ENCODE measurements at places on chromosomes 7 and 10.

DNA sequence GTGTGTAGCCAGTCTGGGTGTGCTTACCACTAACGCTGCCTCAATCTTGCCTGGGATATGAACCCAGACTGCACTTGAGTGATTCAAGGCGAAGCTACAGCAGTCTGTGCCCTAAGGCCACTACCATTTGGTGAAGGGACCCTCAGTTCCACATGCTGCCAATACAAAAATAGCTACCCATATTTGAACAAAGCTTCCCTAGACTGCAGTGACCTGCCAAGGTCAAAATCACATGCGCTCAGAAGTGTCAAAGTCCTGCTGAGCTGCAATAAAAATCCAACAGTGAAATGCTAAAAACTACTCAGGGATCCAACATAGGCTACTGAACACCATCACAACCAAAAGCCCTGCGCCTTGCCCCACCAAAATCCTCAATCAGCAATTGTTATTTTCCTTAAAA lies 472.3 kb upstream of the VSTM2A start:
- no peak for DNase-seq

DNA sequence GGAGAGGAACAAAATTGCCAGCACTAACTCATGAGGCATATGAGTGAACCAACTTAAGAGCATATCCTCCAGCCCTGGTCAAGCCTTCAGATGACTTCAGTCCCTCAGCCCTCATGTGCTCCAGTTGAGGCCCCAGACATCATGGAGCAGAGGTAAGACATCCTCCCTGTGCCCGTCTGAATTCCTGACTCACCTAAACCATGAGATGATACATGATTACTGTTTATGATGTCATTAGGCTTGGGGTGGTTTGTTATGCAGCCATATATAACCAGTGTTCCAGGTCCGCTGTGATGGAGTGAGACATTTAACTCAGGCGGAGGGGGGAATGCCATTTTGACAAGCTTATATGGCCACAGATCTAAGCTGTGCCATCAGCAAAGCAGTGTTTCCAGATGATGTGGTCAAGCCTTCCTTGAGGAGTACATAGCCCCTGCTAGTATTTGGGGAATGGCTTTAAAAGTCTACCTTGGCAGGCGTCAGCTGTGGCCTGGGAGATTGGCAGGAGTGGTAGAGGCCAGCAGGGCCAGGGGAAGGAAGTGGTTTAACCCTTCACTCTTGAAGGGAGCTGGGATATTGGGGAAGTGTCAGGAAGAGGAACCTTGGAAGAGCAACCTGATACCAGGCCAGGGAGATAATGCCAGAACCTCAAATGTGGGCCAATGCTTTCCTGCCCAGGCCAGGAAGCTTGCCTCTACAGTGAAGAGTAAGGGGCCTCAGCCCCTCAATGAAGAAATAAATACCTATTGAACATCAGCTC lies 343.0 kb upstream of the PODXL start:
- no peak for DNase-seq

DNA sequence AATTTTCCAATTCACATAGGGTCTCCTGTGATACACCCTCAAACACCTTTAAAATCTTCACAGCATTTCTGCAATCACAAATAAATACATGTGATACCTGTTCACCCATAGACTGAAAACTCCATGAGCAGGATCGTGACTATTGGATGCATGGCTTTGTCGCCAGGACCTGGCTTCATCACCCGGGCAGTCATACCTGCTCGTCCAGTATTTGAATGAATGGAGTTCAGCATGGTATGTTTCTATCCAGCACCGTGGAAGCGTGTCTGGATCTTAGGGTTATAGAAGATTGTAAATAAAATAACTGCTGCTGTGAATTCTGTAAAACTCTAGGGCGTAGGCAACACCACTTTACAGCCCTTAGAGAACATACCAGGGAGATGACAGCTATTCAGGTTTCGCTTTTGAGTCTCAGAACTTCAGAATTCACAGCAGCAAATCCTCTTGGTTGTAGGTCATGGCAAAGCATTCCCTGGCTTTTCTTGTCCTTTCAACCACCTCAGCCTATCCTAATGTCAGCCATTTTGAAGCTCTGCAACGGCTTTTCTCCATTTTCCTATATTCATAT lies 47.4 kb upstream of the USP6NL start:
- DNase-seq = peak; percentile 6

DNA sequence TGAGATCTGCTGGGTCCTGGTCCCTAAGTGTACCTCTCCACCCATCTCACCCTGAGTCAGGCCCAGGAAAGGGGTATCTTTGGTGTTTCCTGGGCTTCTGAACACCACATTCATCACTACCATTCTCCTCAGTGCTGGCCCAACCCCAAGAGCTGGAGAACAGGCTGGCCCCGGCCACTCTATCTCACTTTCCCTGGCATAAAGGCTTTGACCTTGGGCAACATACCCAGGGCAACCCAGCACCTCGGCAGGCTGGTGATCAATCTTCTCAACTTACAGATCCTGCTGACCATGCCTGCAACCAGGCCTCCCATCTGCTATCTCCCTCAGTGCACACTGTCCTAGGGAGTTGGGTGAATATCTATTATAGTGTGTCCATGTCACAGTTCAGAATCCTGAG lies 2.1 kb downstream of the VSIR start:
- no peak for DNase-seq

GRCh38 chr7:75920431-75921161 lies 5.6 kb downstream of the POR start:
- peak; percentile 35 for DNase-seq

GRCh38 chr10:32317795-32318357 lies 29.1 kb downstream of the EPC1 start:
- DNase-seq = no peak

DNA sequence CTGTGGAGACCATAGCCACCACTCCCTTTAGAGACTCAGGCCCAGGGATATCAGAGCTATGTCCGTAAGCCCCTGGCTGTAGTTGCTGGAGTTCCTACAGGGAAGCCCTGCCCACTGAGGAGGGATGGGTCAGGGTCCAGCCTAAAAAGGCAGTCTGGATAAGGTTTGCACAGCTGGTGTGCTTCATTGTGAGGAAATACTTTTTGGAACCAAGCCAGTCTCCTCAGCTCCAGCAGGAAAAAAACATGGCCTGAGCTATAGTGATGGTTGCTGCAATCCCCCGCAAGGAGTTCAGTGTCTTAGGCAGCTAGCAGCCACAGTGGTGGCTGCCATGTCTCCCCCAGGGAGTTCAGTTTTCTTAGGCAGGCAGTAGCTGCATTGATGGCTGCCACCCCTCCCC lies 52.6 kb upstream of the CYP2C8 start:
- no peak for DNase-seq

GRCh38 chr7:29896685-29897411 lies 90.5 kb downstream of the WIPF3 start:
- DNase-seq = peak; percentile 46

- no peak for DNase-seq
Observed at GRCh38 chr7:5248201-5248885, 34.4 kb upstream of the SLC29A4 start.

DNA sequence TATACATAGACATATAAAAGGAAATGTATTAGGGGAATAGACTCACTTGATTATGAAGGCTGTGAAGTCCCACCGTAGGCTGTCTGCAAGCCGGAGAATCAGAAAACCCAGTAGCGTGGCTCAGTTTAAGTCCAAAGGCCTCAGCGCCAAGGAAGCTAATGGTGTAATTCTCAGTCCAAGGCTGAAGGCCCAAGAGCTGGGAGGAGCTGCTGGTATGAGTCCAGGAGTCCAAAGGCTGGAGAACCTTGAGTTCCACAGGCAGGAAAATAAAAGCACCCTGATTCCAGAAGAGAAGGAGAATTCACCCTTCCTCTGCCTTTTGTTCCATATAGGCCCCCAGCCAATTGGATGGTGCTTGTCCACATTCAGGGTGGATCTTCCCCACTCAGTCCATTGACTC lies 166.2 kb upstream of the TAC1 start:
- no peak for DNase-seq

DNA sequence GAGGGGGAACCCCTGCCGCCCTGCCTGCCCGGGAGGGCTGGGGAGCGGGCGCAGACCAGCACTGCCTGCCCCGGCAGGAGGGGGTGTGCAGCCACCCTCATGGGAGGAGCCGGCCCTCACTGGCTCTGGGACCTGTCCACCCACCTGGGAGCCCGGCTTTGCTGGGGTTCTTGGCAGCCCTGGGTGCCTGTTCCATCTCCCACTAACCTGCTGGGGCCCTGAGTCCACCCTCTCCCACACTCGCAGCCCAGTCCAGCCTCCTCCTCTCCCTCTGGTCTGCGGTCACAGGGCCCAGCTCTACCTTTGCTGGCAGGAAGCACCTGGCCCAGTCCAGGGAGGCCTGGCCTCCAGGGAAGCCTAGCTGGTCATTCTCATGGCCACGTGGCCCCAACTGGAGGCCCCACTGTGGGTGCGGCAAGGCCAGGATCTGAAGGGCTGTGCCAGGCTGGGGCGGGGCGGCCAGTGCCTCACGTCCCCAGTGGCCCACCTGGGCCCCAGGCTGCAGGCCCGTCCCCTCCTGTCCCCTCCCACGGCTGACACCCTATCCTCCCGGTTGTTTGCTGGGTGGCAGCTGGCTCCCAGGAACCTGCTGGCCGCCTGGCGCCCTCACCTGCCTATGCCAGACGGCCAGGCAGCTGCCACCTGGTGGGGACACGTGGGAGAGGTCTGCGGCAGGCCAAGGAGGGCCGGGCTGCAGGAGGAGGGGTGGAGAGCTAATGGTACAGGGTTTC lies at the start of gene TMEM184A:
TSS of gene TMEM184A (minus strand) at position 393 of the 731 bp plus-strand sequence. CDS start 721 bp downstream, outside the sequence.
- no peak for DNase-seq

DNA sequence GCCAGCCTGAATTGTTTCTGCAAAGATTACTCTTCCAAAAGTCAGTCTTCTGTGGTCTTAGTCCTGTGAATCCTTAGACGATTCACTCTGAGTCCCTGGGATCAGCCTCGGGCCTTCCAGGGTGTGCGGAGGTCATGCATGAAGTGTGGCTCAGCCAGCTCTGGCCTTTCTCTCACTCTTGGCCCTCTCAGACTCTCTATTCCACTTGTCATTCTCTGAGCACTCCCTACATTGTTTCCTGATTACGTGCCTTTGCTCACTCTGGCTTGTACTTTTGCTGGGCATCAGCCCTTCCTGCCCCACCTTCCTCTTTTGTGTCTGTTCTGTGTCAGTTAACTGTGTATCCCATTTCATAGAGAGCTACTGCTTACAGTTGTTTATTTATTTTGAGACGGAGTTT lies 36.0 kb downstream of the CCNY start:
- DNase-seq = no peak

- DNase-seq = peak; percentile 73
Observed at GRCh38 chr7:151286148-151286547, 37.7 kb upstream of the SMARCD3 start.

DNA sequence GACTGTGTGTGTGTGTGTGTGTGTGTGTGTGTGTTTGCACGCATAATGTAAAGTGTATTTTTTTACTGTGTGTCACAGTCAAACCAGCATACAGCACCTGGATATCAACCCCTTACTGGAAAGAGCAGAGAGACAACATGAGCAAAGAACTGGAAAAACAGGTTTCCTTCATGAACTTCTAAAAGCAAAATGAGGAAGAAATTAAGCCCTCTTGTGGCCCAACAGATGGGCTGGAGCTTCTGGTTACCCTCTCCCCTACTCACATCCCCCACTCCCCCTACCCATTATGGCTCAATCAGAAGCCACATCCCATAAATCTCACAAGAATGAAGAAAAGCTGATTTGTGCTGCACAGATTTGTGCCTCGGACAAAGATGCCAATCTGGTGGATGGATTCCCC lies 36.2 kb downstream of the PDE1C start:
- no peak for DNase-seq

DNA sequence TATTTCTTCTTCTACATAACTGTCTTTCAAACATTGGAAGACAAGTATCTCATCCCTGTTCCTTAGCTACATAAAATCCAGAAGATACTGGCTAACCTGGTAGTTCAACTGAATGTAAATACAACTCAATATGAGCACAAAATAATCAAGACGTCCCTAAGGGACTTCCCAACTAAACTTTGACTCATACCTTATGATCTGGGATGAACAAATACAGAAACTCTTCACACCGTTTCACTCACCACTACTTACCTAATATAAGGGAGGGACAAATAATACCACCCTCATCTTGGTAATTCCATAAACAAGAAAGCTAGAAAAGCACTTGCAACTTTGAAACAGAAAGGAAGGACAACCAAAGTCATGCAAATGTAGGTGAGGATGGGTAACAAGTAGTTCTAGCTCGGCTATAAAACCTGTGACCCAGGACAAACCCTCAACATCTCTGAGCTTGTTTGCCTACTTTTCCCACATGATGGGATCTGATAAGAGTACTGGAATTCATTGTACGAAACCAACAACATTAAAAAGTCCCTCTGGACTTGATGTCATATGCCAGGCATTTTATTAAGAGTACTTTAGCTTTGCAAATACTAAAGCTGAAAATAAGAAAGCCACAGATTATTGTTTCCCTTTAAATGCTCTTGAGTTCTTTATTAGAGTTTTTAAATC lies 121.9 kb downstream of the STRA8 start:
- no peak for DNase-seq

DNA sequence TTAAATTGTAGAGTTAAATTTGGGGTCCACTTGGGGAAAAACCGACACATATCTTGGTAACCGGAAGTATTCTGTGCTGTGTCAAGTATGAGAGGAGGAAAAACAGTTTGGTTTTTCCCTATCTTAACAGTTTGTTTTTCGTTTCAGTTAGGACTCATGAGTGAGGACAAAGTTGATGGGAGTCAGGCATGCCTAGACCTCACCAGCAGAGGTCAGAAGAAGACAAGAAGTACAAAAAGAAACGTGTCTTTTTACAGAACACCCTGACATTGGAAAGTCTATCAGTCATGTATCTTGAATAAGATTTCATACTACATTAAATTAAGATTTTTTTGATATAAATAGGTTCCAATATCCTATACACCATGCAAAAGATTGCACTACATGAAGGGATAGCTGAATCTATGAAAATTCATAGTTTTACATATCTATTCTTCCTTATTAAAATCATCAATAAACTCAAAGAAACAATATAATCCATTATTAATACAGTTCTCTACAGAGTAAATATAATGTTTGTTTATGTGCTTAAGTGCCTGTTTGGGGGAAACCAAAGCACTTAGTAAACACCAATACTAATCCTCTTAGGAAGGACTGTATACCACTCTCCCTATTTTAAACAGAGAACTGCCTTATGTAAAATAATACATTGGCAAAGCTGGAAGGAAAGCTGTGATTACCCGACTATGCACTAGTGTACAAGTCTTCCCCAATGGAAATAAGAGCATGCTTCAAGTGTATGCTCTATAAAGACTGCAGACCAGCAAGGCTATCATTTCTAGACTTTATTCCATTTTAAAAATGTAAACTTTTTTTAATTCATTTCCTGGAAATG lies 95.6 kb downstream of the USP6NL start:
- peak; percentile 73 for DNase-seq

GRCh38 chr10:98560565-98560964 lies 113.8 kb upstream of the HPS1 start:
- DNase-seq = peak; percentile 25

GRCh38 chr7:33076737-33077136 lies 14.2 kb upstream of the NT5C3A start:
- no peak for DNase-seq

- peak; percentile 13 for DNase-seq
Observed at GRCh38 chr7:140304191-140304799, 94.0 kb downstream of the SLC37A3 start.

DNA sequence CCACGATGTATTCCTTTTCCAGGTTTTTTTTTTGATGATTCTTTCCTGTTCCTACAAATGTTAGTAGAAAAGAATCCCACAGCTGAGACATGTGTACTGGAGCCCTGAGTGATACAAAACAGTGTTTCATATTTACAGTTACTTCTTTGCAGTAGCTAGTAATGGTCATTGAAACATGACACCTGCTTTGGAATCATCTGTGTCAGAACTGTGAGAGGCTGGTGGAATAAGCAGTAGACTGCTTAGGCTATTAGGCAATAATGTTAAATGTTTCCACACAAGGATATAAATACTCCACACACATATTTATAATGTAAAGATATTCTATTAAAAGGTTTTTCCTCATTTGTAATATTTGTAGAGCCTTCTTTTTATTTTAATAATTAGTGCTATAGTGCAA lies 394.0 kb downstream of the THSD7A start:
- no peak for DNase-seq
